ENCODE measurements at places on chromosomes 6 and 20. TPM values are rescaled to one million over a fixed set of nuclear protein-coding genes. Genes with fewer than 3 reads are reported as not detected.

RBPJL gene
- not detected for total RNA-seq

ELOVL2 gene
- total RNA-seq = 57.0 TPM

EFCAB8 gene
- 0.97 TPM for total RNA-seq

HAO1 gene
- not detected for total RNA-seq

LINC00237 gene
- total RNA-seq = not detected

- no peak overlapping the region for H3K27ac ChIP-seq
- no peak overlapping the region for H3K4me3 ChIP-seq
- H3K4me1 ChIP-seq = no peaks in the 10 kb centered on the region
- no peaks in the 10 kb centered on the region for H3K36me3 ChIP-seq
These were observed 256.3 kb downstream of the ERMARD start for GRCh38 chr6:170007468-170008293.

DNA sequence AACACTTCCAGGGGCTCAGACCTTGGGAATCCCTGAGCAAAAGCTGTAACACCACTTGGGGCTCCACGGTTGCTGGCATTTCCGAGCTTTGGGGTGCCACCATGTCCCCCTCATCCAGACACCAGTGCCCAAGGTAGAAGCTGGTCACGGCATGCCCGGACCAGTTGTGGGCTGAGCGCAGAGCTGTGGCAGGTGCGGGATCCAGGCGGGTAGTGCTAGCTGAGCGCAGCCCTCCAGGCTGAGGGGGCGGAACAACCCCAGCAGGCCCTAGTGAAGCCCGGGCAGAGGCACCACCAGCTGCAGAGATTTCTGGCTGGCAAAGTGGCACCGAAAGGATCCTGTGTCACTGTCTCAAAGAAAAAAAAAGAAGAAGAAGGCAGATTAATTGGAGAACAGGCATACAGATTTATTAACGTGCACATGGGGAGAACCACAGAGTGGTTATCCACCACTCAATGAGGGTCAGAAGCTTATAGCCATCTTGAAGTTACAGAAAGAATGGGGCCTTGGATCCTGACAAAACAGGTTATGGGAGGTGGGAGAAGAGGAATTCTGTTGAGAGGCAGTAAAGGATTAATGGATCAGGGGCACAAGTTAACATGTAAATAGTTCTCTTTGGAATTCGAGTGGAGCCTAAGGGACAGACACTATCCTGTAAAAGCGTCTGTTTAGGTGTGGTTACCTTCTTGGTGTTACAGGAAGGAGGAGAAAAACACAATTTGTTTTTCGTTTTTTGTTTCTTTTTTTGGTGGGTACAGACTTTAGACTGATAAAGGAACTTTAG lies 107.5 kb downstream of the CD24 start:
- H3K36me3 ChIP-seq = no peaks in the 10 kb centered on the region
- H3K4me3 ChIP-seq = no peak overlapping the region
- no peak for DNase-seq

DNA sequence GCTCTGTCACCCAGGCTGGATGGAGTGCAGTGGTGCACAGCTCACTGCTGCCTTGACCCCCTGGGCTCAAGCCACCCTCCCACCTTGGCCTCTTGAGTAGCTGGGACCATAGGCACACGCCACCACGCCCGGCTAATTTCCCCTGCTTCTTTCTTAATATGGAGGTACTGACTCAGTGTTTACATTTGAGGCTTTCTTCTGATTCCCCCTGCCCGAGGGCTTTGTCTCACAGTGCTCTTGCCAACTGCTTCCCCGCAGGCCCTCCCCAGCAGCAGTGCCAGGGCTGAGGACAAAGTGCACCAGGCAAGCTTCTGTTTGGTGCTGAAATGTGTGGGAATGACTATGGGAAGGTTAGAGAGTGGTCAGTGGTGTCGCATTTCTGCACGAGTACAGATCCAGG lies 34.8 kb downstream of the NR2E1 start:
- peak overlapping the region; percentile 56 for H3K27ac ChIP-seq
- DNase-seq = peak; percentile 85
- peaks cover 1% of the 10 kb centered on the region for H3K36me3 ChIP-seq
- H3K27me3 ChIP-seq = no peaks in the 10 kb centered on the region
- peaks cover 14% of the 10 kb centered on the region for H3K4me1 ChIP-seq
- H3K4me3 ChIP-seq = no peak overlapping the region

DNA sequence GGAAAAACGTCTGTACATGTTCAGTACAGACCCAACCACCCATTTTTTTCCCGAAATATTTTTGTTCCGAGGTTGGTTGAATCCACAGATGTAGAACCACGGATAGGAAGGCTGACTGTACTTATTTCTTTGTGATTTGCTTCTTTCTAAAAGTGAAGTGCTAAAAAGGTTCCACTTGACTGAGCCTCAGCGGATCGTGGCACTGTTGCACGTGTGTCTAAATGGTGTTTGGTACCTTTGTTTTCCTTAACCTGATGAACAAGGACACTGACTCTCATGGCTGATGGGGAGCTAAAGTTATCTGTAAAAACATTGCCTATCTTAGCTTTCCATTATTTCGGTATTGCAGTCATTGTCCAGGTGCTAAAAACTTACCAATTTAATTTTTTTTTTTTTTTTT lies 6.2 kb downstream of the BPHL start:
- H3K4me3 ChIP-seq = no peak overlapping the region
- H3K4me1 ChIP-seq = peaks cover 4% of the 10 kb centered on the region
